ENCODE measurements at places on chromosomes 2 and 18.

GRCh38 chr2:237652181-237652580 is 24.8 kb downstream of the LRRFIP1 start:
- DNase-seq, result no peak

DNA sequence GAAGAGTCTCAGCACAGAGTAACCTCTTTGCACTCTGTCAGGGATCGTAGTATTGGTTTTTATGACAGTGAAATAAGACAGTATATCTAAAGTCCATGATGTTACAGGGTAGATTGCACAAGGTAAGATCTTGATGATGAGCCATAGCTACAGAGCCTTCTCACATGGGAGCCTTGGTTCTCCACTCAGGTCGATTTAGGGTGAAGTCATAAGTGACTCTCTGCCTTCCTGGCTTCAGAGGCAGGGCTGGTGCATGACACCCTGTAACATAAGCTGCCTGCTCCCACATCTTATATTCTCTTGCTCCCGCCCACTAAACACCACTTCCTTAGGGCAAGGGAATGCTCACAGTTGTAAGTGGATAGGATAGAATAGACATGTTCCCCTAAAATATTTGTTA is 13.3 kb downstream of the DAPL1 start:
- DNase-seq, result no peak

- no peak for DNase-seq
Measured at GRCh38 chr18:46278481-46279465, 174.6 kb downstream of the HAUS1 start.

- no peak for DNase-seq
Measured at GRCh38 chr2:145323512-145323911, 803.6 kb upstream of the ZEB2 start.

DNA sequence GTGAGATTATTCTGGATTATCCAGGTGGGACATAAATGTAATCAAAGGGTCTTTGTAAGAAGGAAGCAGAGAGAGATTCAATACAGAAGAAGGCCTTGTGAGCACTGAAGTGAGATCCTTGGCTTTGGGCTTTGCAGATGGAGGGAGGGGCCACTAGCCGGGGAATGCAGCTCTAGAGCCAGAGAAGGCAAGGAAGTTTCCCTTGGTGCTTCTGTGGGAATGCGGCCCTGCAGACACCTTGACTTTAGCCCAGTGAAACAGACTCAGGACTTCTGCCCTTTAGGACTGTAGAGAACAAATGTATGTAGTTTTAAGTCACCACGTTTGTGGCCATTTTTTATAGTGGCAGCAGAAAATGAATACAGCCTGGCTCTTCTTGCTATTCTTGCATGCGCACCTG is 8.1 kb downstream of the NEU2 start:
- DNase-seq, result no peak

GRCh38 chr2:195619590-195619989 is 37.4 kb upstream of the SLC39A10 start:
- DNase-seq, result no peak

DNA sequence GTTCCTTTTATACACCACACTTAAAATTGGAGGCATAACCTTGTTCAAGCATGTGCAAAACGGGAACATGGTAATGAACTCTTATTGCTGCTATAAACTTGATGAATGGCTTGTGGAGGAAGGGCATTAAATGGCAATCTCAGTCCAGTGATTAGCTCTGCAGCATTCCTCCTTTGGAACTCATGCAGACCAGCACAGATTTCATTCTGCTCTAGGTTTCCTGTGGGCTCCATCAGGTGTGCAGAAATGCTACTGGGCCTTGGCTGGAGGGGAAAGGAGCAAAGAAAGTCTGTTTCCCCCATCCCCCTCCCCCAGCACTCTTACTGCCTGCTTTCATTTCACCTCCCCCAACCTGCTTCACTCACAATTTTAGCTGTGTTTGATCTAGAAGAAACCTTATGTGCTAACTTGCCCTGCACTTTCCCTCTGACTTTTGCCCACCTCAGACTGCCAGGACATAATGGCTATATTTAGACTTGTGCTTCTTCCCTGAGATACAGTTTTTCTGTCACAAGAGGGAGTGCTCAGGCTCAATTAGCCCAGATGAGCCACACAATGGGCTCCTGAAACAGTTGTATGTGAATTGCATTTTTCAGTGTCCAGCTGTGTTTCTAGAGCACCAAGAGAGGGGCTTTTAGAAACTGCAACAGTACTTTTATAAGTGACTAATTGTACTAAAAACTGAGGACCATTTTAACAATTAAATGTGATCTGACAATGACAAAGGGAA is 109.8 kb downstream of the FSHR start:
- DNase-seq, result no peak

- no peak for DNase-seq
Measured at GRCh38 chr2:239806758-239807434, 218.2 kb downstream of the NDUFA10 start.

GRCh38 chr18:35190948-35191697 is 49.7 kb upstream of the ZNF397 start:
- DNase-seq, result no peak

GRCh38 chr2:202165208-202165607 is 73.2 kb downstream of the SUMO1 start:
- DNase-seq, result no peak

DNA sequence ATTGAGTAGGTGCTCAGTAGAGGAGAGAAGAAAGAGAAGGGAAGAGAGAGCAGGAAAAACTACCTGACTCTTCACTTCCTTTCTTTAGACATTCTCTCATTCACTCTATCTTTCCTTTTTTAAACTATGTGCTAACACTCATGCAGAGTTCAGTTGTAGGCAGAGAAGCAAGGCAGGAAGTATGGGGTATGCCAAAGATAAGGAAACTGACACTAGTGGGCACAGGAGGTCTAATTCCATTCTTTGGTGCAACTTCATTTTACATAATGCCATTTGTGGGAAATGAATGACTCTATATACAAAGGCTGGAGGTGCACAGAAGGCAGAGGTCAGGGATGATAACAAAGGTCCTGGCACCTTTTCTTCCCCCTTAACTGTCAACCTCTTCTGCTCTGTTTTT is 35.1 kb upstream of the ACVR1 start:
- no peak for DNase-seq

- no peak for DNase-seq
Measured at GRCh38 chr2:11771971-11772615, 25.7 kb downstream of the LPIN1 start.

- no peak for DNase-seq
Measured at GRCh38 chr2:240894006-240894405, 1.9 kb downstream of the MAB21L4 start.

GRCh38 chr18:13502585-13502984 is 223.8 kb downstream of the FAM210A start:
- no peak for DNase-seq

GRCh38 chr18:45541421-45541820 is 73.9 kb upstream of the SLC14A2 start:
- DNase-seq, result no peak

GRCh38 chr2:28976584-28976983 is 4.5 kb upstream of the TOGARAM2 start:
- DNase-seq, result no peak

DNA sequence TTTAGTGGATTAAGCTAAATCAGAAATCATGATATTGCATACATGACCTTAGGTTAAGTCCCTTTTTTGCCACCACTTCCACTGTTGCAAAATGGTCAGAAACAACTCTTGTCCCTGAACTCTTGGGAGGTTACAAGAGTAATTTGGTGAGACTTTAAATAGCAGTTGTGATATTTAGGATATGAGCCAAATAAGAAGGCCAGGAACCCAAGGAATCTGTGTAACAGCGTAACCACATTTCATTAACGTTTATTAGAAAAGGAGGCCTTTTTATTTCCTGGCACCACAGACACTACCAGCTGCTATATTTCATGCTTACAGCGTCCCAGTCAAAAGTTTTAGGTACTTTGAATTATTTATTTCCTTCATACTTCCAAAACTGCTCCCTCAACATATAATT is 268.0 kb downstream of the GPD2 start:
- no peak for DNase-seq

GRCh38 chr2:171855401-171855800 is 38.6 kb downstream of the SLC25A12 start:
- no peak for DNase-seq

GRCh38 chr2:104473546-104473945 is 380.4 kb upstream of the POU3F3 start:
- no peak for DNase-seq

DNA sequence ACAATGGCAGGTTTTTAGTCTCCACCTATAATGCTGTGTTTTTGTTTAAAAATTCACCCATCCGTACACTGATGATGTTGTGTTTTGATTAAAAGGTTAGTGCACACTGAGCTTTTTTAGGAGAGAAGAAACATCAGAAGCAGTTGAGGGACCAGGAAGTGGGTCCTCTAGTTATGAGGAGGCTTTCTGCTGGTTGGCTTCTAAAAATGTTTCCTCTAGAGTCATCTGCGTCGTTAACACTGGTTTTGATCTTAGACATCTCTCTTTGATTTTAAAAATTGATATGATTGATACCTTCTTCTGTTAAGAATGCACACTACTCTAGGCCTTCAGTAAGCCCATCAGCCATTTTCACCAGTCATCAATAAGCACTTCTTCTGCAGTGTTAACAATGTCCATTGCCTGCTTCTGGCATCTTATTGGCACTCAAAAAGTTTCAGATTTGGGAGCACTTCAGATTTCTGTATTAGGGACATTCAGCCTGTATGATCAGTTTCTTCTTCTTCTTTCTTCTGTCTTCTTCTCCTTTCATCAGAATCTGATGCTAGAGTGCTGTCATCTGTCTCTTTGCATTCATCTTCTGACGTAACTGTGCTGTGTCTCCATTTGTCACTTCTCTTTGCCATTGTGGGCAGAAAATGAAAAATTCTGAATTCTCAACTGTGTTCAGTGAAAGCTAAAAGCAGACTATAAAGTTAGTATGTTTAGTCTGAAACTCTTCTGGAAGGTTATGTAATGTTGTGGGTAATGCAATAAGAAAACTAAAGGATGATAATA is 56.3 kb downstream of the PHLPP1 start:
- DNase-seq, result no peak

DNA sequence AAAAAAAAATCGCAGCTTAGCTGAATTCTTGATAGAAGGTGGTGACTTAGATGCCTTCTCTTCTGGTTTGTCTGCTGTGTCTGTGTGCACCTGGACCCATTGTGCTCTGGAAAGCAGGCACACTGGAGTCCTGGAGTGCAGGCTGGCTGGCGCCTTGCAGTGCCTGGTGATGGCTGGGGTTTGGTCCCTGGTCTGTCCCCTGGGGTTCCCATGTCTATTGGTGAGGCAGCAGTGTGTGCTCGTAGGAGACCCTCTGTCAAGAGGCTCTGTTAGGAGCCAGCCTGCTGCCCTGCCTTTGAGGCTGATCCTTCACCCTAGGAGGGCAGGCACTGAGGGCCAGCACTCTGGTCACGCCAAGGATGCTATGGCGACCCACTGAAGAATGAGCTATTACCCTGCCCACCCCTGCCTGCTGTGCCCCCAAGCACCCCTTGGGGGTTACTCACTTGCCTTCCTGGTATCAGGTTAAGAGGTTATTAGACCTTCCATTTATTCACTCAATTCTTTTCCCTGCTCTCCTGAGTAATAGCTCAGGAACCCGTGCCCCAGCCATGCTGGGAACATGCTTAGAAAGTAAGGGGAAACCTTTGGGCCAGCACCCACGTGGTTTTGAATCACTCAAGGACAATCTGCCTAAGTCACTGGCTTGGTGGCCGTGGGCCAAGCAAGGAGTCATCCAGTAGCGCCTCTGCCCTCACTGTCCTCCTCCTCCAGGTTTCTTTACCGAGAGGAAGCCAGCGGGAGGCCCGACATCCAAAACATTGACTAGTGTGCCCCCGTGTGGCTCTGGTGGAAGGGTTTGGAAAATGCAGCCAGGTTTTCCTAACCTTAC is 284.5 kb downstream of the PRKCE start:
- peak; percentile 85 for DNase-seq

DNA sequence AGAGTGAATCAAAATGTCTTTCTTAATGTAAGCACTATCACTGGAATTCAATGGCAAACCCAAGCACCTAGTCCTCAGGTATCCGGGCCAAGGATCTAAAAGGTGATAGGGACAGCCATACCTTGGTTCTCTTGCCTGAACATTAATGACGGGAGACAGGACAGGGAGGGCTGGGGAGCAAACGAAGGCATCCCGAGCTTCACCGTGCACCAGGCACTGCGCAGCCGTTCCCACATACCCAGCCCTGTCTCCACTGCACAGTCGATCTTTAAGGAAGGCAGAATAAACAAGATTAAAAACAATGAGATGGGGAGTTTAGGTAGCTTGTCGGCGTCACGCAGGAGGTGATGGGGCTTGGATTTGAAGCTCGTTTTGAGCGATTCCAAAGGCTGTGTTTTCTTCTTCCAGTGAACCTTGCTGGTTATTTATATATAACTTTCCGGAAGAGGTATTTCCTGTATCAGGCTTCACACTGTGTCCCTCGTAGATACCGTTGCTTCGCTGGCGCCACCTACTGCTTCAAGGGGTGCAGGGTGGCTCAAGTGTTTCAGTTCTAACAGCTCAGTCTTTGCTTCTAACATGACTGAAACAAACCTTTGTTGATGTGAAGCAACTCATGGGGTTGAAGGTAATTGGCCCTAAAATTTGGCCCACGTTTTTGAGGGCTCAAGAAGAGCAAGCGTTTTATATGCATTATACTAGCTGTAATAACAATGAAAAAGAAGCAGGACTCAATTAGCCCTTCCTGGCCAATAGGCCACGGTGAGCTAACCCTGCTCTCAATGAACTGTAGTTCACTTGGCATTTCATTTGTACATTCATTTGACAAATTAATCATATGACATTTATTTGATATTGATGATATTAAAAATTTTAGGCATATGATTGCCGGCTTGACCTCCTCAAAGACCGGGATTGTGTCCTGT is 77.4 kb downstream of the DCDC2C start:
- DNase-seq, result peak; percentile 55

- DNase-seq, result no peak
Measured at GRCh38 chr2:30717081-30717650, 90.1 kb downstream of the CAPN13 start.

GRCh38 chr2:215750763-215751162 is 262.6 kb downstream of the MREG start:
- DNase-seq, result no peak

DNA sequence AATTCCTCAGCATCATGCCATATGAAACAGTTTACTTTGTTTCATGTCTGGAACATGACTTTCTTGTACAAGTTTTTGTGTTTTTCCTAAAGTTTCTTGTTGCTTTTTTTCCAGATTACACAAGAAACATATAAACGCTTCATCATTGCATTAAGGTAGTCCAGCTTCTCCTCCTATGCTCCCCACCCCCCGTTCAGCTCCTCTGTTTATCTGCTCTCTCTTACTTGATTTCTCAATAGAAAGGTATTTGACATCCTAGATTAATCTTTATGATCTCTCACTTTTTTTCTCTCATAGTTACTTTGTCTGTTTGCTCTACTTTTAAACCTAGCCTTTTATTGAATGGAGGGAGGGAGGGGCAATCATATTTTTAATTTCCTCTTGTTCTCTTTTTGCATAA is 25.4 kb downstream of the SLC40A1 start:
- no peak for DNase-seq

DNA sequence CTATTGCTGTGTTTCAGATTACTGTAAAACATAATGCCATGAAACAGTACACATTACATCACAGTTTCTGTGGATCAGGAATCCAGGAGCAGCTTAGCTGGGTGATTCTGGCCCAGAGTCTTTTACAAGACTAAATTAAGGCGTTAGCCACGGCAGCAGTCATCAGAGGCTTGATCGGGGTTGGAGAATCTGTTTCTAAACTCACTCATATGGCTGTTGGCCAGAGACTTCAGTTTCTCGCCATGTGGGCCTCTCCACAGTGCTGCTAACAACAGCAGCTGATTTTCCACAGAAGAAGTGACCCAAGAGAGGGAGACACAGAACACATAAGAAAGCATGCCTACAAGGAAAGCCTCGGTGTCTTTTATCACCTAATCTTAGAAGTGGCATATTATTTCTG is 89.2 kb upstream of the MYO3B start:
- no peak for DNase-seq
